Breast epithelium (tissue), 4 donors: ENCODE measurements at places on chromosomes 4 and X. TPM values are rescaled to one million over a fixed set of nuclear protein-coding genes. Genes with fewer than 3 reads are reported as not detected.

DNA sequence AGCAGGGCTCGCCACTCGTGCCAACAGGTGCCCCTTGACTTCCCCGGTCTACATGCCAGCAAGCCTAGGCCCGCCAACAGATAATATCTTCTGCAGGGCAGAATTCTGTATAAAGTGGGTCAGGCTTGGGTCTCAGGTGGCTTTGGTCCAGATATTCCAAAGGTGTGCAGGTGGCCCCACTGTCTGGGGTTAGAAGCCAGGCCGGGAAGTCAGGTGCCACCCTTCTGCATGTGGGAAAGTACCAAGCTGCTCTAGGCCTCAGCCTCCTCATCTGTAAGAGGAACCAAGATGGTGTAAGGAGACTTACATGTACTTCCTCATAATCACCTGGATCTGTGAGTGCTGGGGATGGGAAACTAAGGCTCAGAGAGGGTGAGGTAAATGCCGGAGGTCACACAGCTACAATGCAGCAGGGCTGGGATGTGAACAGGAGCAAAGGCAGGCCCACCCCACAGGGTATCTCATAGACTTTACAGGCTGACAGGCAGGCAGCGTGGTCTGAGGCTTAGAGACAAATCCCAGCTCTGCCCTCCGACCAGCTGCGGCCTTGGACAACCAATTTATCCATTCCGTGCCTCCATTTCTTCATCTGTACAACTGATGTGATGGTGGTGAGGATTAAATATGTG, 35.9 kb downstream of the WDR1 start:
- peak; percentile 45 for DNase-seq

- no peak for DNase-seq
Observed at GRCh38 chr4:138308356-138308755, 66.2 kb upstream of the SLC7A11 start.

Gene PFKFB1
- total RNA-seq = 18.7 TPM

- no peak for DNase-seq
Observed at GRCh38 chr4:162938738-162939485, 227.8 kb downstream of the NAF1 start.

DNA sequence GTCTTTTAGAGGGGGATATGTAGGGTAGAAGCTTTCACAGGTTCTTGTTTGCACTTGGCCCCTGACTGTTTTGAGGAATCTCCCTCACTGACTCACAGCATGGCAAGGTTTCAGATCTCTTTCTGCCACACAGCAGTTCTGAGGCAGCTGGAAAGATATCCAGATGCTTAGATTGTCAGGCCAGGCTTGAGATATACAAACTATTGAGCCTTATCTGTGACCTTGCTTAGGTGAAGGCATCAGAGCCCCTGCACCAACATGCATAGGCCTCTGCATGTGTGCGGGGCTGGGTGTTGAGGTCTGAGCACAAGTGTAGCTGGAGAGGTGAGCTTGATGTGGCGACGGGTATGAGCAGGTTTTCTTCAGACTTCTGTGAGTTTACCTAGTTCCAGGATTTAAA, 80.9 kb upstream of the MSANTD1 start:
- no peak for DNase-seq

- no peak for DNase-seq
Observed at GRCh38 chr4:137025484-137026059, 506.7 kb downstream of the PCDH18 start.

DNA sequence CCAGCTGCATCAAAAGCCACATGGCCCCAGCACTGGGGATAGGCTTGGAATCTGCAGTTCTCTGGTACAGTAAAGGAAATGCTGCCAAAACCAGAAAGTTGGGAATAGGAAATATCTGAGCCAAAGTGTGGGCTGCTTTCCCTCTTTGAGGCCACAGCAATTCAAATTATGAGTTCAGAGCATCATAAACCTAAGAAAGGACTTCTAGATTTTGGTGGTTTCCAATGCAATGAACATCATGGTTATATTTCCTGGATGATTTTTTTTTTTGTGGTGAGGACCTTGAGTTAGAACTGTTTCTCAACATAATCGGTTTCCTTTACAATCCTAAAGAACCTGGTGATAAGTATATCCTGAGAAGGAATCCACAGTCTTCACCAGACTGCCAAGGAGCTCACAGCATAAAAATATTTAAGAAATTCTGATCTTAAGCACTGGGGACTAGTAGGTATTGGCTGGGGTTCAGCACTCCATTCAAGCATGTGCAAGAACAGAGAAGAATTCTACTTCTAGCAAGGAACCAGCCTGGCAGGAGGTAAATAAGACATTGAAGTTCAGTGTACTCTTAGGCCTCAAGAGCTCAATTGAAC, 29.8 kb upstream of the ARHGAP24 start:
- DNase-seq = no peak

DNA sequence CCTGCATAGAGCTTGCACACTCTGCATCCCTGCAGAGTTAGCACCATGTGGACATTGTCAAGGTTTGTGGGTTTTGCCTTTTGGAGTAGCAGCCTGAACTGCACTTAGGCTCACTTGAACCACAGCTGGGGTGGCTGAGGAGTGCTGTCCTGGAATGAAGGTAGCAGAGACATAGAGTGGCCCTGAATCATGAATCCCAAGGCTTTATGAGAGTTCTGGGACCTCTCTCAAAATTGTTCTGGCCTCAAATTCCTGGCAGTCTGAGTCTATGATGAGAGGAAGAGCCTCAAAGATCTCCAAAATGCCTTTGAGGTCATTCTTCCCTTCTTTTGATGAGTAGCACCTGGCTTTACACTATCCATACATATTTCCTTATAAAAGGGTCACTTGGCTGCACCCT, 37.1 kb upstream of the ADH1C start:
- no peak for DNase-seq

DNA sequence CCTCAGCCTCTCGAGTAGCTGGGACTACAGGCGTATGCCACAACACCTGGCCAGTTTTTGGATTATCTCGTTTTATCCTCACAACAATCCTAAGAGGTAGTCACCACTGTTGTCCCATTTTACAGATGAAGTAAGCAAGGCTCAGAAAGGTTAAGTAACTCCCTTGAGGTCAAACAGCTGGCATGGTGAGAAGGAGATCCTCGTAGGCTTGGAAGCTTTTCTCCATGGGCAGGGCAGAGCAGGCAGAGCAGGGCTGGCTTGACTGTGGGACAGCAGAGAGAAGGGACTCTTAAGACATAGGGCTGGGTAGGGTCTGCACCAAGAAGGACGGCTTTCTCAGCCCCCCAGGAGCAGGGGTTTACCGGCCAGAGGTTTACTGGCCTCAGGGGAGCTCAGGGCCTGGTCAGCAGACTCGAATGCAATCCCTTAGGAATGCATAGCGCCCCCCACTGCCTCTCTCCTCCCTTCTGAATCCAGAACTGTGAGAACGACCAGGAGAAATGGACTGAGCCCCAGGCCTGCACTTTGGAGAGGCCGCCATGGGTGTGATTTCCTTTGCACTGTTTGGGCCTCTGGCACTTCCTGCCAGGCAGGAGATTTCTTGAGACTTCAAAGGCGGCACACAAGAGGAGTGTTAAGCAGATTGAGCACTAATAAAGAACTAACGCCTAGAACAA, 14.0 kb upstream of the CDKN2AIP start:
- DNase-seq = no peak

DNA sequence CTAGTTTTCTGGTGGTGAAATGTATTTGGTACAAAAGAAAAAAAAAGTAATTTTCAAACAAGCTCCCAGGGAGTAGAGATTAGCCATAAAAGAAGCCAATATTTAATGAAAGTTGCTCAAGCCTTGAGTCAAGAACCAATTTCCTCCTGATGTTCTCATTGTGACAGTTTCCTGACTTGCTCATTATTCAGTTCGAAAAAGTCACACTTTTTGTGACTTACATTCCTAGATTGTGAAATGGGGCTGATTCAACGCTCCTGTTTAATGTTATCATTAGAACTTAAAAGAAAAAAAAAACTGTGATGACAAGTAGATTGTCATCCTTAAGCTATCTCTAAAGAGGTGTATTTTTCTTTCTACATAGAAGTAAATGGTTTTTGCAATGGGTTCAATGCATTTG, 122.6 kb upstream of the BMPR1B start:
- no peak for DNase-seq

Gene REELD1
- total RNA-seq = 0.73 TPM

- DNase-seq = no peak
Observed at GRCh38 chr4:143404555-143404954, 67.9 kb downstream of the GAB1 start.

Gene ARMCX6
- total RNA-seq = 39.2 TPM

Gene PAGE2B
- total RNA-seq = not detected

Gene YIPF6
- total RNA-seq = 25.3 TPM

- DNase-seq = no peak
Observed at GRCh38 chr4:76061982-76062381, 12.5 kb upstream of the ART3 start.

- DNase-seq = no peak
Observed at GRCh38 chrX:130994671-130995070, 63.5 kb upstream of the ARHGAP36 start.

DNA sequence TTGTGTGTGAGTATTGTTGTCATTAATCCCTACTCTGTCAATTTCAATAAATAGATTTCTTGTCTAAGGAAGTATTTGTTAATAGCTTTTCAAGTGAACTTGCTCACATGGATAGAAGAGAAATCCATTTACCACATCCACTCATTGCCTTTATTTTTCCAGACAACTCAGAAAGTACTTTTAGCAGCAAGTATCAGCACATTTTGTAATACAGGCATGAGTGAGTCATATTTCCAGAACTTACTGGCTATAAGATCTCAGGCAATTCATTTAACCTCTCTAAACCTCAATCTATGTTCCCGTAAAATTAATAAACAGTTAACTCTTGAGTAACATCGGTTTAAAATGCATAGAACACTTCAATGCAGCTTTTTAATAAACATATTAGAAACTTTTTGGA, 317.9 kb upstream of the PCDH7 start:
- no peak for DNase-seq

DNA sequence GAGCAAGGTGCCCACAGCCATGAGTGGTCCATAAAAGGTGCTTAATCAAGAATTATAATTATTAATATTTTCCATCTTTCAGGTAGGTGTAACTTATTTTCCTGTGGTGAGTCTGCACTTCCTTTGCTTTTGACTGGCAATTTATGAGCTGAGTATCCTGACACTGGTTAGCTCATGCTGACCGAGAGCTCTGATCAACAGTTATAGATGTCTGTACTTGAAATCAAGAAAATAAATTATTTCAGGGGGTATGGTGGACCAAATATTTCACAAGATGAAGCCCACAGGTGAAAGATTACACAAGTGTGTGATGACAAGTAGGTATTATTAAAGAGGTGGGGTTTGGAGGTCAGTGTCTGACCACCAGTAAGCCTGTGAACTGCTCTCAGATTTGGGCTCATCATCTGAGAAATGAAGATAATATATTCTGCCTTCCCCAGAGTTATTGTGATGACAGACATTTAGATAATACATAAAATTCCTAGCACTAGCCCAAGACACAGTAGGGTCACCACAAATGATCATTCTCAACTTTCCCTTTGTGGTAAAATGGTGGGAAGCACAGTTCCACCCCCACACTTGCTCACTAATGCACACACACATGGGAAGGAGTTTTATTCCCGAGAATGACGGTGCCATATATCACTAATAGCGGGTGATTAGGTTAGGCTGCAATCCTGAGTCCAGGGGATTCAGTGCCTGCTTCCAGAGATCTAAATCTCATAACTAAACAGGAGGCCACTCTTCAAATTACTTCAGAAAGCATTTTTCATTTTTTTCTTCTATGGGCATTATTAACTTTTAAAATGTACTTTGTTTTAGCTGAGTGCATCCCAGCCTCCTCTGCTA, 34.0 kb upstream of the PACRGL start:
- DNase-seq = no peak

GRCh38 chr4:25007598-25007997, 23.1 kb downstream of the LGI2 start:
- no peak for DNase-seq

DNA sequence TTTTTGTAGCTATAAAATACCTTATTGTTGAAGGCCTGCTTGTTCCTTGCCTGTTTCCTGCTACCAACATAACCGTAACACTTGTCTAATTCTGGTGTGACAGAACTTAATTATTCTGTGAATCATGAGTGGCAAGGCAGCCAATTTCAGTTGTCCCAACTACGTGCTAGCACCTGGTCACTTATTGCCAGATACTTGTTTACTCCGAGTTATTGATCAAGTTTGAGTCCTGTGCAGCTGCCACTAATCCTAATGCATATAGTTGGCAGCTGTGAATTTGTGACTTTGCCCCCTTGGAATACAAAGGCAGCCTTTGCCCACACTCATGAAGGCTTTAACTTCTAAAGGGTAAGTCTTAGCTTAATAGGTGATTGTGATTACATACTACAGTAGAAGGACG, 7.8 kb upstream of the RNF128 start:
- DNase-seq = no peak

GRCh38 chrX:6299724-6300123, 71.1 kb upstream of the NLGN4X start:
- no peak for DNase-seq

GRCh38 chr4:86910369-86910768, 18.1 kb upstream of the C4orf36 start:
- DNase-seq = no peak

GRCh38 chr4:51831133-51831532, 11.8 kb upstream of the DCUN1D4 start:
- DNase-seq = no peak

DNA sequence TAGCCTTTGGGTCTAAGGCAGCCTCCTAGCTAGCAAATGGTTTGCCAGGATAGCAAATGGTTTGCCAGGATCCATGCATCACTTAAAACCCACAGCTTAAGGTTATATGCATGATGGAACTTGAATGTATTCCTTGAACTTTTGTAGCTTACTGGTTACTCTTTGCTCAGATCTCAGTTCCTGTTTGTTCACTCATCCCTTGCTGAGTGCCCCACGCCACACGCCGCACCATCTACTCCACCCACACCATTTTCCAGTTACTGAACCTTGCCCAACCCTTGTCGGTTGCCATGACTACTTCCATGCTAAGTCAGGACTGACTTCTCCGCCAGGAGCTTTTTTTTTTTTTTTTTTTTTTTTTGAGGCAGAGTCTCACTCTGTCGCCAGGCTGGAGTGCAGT, 29.5 kb upstream of the XIAP start:
- no peak for DNase-seq

- no peak for DNase-seq
Observed at GRCh38 chr4:44563496-44563895, 87.9 kb downstream of the YIPF7 start.

Gene CDX4
- not detected for total RNA-seq
